ENCODE measurements at places on chromosomes 16 and 17.

GRCh38 chr17:76252040-76252954 is 12.0 kb upstream of the RNF157 start:
- peak; percentile 75 for DNase-seq

DNA sequence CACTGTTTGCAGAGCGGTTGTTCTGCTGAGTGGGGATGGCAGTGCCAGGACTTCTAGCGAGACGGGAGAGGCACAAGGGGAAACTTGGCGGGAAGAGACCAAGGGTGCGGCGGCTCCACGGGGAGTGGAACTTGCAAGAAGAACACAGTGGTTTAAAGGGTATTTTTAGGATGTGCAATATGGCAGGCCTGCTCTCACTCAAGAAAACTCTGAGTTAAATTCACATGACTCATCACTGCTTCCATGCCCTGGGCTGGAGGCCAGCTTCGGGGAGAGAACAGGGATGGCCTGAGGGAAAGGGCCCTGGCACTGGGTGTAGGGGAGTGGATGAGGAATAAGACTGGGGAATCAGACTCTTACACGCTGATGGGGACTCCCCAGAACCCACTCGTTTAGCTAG is 13.3 kb upstream of the CD300LD start:
- no peak for DNase-seq

GRCh38 chr16:59305850-59306249 is 571.7 kb upstream of the GOT2 start:
- no peak for DNase-seq

DNA sequence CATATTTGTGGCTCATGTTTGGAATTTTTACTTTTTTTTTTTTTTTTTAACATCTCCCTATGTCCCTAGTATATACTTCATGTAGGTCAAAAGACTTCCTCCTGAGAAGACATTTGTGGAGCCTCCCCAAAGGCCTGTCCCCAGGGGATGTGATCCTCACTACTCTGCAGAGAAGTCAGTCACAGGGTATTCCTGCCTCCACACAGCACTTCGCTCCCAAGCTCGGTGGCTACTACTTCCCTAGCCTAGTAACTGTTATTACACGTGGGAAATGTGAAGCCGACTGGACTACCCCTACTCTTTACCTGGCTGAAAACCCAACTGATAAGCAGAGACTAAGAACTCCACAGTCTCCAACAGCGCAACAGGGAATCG is 116.8 kb downstream of the HIC1 start:
- DNase-seq = no peak

GRCh38 chr16:84212154-84212553 is 21.2 kb downstream of the ADAD2 start:
- no peak for DNase-seq
